ENCODE measurements at places on chromosomes 7 and 10.
A peak's percentile ranks its signal among the peaks of the same experiment; 100 is the strongest.

DNA sequence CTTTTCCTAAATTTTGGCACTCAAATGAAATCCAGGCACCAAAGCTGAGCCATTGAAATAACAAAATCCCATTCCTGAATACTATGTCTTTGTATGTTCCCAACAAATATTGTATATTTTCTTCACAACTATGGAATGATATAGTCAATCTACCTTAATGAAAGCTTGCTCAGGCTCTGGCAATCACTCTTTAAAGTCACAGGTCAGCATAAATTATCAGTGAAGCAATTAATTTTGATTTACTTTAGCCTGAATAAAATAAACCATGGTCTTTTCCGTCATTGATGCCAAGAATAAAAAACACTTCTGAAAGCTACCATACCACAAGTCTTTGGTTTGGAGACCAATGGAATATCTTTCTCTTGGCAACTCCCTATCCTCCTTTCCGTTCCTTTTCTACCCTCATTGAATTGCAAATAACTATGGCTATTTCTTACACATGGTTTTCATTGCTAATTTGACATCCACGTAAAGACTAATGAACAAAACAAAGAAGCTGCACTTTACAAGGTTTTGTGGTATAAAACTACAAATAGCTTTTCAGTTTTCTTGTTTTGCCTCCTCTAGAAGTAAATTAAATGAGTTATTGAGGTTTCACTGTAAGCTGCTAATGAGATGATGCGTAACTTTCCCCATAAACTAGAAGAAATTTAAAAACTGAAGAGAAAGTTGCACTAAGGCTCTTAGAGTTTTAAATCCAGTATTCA, 166.6 kb downstream of the TAX1BP1 start:
- no peak for DNase-seq

- DNase-seq, result no peak
Measured at GRCh38 chr10:30842185-30842584, 189.5 kb downstream of the ZNF438 start.

- no peak for DNase-seq
Measured at GRCh38 chr7:36874041-36874440, 149.7 kb upstream of the AOAH start.

DNA sequence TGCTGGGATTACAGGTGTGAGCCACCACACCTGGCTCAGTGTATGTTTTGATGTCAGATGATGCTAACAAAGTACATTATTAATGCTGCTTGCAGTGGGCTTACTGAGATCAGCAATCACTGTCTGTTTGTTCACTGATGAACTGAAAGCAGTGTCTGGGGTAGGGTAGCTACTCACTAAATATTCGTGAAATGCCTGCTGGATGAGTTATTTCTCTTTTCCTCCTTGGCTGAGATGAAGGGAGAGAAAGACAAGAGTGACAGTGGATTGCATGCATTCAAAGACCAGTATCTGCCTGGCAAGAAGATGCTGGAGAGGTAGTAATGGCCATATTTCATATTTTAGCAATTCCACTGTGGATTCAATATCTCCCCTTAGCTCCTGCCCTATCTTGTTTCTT, 32.3 kb downstream of the FAM107B start:
- DNase-seq, result no peak

GRCh38 chr10:50636618-50637579, 13.1 kb upstream of the SGMS1 start:
- DNase-seq, result no peak

GRCh38 chr7:130022115-130022514, 29.1 kb downstream of the ZC3HC1 start:
- no peak for DNase-seq

DNA sequence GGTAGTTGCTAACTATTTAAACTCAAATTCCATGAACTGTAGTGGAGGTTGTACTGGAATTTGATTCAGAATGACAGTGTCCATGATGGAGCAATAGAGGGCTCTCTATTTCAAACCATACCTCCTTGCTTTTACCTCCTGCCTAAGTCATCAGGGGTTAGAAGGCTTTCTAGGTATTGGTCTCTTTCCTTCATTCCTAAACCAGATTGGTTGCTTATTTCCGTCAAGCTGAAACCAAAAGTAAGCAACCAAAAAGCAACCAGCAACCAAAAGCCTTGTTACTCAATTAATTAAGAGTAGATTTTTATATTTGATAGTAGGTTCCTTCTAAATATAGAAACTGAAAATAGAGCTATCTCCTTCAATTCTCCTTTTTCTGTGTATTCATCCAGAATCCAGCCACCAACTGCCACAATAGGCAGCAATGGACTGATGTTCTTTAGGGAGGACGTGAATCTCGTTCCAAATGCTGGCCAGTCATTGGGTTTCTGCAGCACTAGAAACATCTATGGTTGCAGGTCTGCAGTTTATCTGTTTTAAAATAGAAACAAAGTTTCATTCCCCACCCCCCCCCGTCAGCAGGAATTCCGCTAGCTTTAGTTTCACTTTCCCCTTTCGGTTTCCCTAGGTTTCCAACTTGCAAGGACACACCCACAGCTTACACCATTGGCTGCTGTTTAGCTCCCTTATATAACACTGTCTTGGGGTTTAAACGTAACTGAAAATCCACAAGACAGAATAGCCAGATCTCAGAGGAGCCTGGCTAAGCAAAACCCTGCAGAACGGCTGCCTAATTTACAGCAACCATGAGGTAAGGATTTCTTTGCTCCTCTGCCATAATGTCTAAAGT, at the start of gene IFIT1:
Gene IFIT1 (plus strand): TSS at position 717 of the 850 bp plus-strand sequence. CDS start 90 bp downstream, at position 807.
- DNase-seq, result peak; percentile 20

DNA sequence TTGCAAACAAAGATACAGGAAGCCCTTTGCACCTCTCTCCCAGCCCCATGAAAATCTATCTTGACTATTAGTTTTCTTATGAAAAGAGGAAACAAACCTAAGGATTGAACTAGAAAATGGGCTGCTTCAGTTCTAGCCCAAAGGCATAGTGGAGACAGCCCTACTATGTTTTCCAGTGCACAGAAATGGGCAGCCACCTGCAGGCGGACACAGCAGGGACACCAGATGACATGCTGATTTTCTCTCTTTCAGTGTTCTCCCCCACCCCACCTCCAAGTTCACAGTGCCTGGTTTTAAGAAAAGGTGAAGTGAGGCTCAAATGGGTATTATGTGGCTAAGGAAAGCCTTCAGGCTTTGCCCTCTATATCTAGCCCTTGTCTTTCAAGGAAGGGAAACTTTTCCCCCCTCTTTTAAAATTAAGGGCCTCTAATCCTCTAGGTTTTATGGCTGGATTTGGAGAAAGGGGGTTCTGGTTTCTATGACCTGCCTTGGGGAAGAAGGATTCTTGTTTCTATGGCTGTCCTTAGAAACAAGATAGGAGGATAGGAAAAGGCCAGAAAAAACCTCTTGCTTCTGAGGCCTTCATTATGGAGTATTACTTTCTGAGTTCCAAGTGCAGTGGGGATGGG, 23.5 kb upstream of the DDX50 start:
- no peak for DNase-seq

- DNase-seq, result no peak
Measured at GRCh38 chr10:81444242-81444929, 430.6 kb upstream of the NRG3 start.

DNA sequence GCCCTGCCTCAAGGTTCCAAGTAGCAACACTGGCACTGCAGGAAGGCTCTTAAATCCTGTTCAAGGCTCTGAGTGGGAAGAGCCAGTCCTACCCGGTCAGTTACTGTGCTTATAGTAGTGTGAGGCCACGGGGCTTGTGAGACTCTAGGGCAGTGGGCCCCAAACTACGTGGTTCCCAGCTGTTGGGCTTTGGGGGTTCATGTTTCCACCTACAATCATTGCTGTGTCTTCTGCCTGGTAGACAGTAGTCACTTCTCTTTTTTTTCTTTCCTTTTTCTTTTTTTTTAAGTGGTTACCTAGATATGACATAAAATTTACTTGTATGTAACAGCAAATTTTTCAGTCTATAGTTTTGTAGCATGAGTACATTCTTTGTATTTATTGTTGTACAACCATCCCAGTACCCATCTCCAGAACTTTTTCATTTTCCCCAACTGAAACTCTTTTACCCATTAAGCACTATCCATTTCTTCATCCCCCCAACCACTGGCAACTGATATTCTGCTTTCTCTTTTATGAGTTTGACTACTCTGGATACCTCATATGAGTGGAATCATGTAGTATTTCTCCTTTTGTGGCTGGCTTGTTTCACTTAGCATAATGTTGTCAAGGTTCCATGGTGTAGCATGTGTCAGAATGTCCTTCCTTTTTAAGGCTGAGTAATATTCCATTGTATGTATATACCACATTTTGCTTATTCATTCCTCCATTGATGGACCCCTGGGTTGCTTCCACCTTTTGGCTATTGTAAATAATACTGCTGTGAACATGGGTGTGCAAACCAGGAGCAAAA, 7.7 kb downstream of the UBTD1 start:
- no peak for DNase-seq

- no peak for DNase-seq
Measured at GRCh38 chr10:132589681-132590080, 52.1 kb downstream of the INPP5A start.

GRCh38 chr10:121484816-121485215, 113.4 kb downstream of the FGFR2 start:
- DNase-seq, result no peak

DNA sequence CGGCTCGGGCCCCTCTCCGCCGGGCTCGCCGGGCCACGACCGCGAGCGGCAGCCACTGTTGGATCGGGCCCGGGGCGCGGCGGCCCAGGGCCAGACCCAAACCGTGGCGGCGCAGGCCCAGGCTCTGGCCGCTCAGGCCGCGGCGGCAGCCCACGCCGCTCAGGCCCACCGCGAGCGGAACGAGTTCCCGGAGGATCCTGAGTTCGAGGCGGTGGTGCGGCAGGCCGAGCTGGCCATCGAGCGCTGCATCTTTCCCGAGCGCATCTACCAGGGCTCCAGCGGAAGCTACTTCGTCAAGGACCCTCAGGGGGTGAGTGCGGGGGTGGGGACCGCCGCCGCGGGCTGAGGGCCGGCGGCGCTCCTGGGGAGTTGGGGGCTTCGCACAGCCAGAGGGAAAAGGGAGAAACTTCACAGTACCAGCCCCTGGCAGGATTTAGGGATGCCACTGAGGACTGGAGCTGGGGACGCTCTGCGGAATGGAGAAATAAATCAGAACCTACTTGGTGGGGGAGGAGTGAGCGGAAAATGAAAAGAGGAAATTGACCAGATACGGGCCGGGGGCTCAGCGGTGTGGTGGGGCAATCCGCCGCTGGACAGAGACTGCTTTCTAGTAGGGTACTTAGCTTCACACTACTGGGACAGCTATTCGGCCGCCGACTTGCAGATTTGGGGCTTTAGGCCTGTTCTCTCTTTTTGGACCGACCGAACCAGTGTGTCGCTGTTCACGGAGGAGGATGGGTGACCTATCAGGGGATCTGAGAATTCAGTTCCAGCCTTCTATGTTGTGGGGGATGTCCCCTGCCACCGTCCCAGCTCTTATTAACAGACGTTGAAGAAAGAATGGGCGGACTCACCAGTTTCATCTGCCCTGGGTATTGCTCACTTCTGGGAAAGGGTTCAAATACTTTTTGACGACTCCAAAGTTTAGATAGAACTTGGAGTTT, 669 bp downstream of the PI4K2A start:
- DNase-seq, result no peak

- DNase-seq, result no peak
Measured at GRCh38 chr10:46231087-46231486, 55.7 kb upstream of the ANTXRL start.

GRCh38 chr7:36396150-36396549, 6.5 kb downstream of the ANLN start:
- DNase-seq, result no peak

- no peak for DNase-seq
Measured at GRCh38 chr10:73859428-73859783, 14.9 kb downstream of the CAMK2G start.

GRCh38 chr10:73232887-73233286, 14.2 kb downstream of the DNAJC9 start:
- DNase-seq, result no peak

- no peak for DNase-seq
Measured at GRCh38 chr7:144842377-144842851, 6.6 kb upstream of the TPK1 start.

GRCh38 chr10:128612631-128613030, 486.4 kb upstream of the MKI67 start:
- DNase-seq, result no peak

DNA sequence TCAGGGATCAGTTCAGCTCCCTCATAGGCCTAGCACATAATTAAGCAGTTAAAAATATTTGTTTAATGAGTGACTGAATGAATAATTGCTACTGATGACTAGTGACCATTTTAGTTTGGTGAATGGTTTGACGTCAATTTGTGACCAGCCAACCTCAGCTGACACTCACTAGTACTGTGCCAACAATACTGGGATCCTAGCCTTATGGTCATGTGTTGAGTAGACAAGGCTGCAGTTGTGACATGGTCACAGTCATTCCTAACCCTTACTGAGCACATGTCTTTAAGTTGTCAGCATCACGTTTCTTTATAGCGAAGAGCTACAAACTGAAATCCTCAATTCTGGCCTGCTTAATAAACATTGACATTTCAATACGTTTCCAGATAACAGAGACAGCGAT, 86.9 kb upstream of the SLC26A5 start:
- no peak for DNase-seq

DNA sequence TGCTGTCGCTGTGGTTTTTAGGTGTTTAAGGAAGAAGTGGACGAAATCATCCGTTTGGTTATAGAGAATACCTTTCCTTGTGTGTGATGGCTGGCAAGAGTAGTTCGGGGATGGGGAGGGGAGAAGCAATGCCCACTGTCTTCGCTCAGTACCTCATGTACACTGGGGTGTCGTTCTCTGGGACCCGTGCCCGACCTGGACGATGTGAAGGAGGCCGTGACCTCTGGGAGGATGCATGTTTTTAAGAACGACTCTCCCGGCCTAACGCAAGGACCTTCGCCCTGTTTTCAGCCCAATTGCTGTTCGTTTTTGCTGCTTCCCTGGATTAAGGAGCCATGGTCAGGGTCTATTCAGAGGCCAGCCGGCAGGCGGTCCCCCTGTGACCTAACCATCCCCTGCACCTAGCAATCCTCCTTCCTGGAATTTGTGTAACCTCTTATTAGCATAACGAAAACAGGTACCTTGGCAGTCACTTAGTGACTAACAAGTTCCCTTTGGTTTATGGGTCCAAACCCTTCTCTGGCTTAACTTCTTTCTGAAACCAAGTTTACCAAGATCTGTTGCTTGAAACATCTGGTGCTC, 1.3 kb downstream of the NFE2L3 start:
- DNase-seq, result no peak

DNA sequence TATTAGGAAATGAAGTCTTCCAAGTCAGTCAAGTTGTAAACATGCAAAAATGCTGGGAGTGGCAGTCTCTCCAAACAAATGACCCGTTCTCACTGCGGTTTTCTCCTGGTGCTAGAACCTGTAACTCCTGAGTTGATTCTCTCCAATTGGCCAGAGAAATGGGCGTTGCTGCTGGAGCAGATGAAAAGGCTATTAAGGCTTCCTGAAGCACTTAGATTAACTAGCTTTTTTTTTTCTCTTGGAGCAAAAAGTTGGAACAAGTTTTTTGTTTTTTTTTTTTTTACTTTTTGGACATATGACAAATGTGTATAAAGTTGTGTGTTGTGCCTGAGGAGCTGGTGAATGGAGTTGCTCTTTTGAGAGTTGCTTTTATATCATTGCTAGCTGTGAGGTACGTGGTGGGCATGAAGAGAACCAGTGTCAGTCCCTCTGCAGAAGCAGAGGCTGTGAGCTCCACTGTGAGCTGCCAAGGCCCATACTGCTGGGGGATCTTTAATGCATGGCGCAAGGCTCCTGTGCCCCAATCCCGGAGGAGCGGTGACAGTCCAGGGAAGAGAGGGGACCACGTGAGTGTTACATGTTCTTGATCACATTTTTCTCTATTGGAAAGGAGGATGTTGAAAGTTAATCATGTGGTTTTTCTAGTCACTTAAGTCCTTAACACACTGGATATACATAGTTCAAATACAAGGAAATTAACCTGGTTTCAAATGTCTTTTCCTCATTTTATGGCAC, 393.6 kb upstream of the GALNT17 start:
- no peak for DNase-seq

GRCh38 chr7:130222-130572, 62.2 kb upstream of the FAM20C start:
- DNase-seq, result no peak
